Activated naive CD8-positive, alpha-beta T cell treated with anti-CD3 and anti-CD28 coated beads, Interleukin-2, amount 10 ng/mL, durations not matched to agents 7 days and 5 days (primary cell): ENCODE measurements at places on chromosomes 3 and 15. TPM values are rescaled to one million over a fixed set of nuclear protein-coding genes. Genes with fewer than 3 reads are reported as not detected.

GRCh38 chr3:97971679-97972567 is at the start of gene RIOX2:
TSS of gene RIOX2 (minus strand) at chr3:97972431. CDS start at chr3:97967593, 4,838 bp downstream.
- DNase-seq: peak; percentile 80

DNA sequence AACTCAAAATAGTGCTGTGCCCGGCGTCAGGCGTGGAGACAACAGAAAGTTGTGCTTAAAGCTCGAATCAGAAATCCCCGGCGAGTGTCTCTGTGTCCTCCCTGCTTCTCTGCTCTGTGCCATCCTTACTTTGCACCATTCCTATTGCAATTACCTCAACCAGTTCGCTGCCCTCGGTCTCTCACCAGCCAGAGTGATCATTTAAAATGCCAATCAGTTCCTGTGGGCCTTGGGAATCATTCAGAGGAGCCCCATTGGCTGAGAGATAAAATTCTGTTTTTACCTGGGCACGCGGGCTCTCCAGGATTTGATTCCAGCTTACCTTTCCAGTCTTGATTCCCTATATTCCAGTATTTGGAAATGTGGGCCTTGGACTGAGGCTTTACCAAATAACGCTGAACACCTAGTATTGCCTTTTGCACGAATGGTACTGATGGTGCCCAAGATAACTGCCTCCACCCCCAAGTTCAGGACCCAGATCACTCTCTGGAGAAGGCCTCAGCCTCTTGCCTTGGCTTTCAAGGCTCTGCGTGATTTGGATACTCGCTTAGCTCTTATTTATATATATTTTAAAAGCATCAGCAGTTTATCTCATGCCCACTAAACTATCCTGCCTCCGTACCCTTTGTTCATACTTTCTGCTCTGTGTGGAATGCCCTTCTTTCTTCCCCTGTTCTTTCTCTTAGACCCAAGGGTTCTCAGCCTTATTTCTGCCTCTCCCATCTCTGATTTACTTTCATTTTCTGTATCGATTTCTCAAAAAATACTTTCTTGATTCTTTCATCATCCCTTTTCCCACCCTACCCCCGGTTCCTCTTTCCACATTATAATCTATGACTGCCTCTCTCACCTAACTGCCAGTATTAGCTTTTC is 863 bp downstream of the PSMA4 start:
- no peak for DNase-seq

GRCh38 chr3:120070263-120070981 is 23.8 kb downstream of the GSK3B start:
- no peak for DNase-seq

DNA sequence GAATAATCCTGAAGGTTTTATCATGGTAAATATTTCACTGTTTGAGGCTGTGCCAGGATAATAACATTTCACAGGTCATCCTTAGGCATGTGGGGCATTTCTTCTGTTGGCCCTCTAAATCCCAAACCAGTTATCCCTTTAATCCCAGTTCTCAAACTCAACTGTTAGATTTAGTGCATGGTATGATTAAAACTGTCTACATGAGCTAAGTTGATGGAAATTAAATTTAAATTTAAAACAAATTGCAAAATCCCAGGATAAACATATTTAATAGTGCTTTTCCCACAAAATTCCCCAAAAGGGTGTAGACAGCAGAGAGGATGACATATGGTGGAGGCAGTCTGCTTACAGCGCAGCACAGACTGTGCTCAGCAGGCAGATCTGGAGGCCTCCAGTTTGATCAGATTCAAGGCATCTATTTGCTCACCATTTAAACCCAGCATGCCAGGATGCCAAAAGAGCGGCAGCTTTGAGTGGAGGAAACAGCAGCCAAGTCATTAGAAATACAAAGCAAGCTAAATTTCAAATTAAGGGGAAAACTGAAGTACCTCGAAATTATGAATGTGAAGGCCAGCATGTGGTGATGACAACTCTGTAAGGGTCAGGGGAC is 325.8 kb downstream of the KCNH8 start:
- no peak for DNase-seq

- DNase-seq: no peak
These were observed 256.7 kb upstream of the ICE2 start for GRCh38 chr15:60735559-60736047.

DNA sequence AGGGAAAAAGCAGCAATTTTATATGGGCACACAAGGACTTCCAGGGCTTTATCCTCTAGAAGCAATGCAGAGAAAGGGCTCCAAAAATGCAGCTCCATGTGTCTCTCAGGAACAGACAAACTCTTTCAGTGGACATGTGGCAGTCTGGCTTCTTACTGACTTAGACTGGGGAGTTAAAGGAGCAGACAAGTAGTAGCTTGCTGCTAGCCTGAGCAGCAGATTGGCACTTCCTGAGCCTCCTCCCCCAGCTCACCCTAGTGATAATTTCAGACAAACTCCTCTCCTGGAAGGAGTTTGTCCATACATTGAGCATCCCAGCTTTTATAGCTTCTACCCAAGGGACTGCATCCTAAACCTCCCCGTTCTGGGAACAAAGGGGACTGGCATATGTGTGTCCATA is 101.7 kb upstream of the MANF start:
- DNase-seq: no peak

DNA sequence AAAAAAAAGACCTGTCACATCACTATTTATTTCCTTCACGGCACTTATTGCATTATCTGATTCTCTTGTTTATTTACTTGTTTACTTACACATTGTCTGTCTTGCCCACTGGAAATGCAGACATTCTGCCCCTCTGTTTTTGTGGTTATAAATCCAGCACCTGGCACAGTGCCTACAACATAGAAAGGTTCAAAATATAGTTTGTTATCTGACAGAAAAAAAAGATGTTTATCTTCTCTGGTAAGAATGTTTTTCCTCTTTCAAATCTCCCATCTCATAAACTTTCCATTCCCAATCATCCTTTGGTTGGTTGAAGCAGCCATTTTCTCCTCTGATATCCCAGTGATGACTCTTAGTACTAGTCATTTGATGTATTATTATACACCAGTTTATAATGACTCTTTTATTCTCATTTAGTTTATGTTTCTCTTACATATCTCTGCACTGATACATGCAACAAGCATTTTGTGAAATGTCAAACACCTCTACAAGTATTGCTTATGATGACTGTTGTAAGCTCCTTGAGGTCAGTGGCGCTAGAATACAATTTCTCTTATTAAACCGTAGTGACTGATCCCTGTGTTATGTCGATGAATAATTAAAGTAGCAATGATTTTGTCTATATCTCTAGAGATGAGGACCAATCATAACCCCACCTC is 398.4 kb upstream of the TBL1XR1 start:
- no peak for DNase-seq

- no peak for DNase-seq
These were observed 1.2 kb downstream of the CLN6 start for GRCh38 chr15:68228143-68228970.

DNA sequence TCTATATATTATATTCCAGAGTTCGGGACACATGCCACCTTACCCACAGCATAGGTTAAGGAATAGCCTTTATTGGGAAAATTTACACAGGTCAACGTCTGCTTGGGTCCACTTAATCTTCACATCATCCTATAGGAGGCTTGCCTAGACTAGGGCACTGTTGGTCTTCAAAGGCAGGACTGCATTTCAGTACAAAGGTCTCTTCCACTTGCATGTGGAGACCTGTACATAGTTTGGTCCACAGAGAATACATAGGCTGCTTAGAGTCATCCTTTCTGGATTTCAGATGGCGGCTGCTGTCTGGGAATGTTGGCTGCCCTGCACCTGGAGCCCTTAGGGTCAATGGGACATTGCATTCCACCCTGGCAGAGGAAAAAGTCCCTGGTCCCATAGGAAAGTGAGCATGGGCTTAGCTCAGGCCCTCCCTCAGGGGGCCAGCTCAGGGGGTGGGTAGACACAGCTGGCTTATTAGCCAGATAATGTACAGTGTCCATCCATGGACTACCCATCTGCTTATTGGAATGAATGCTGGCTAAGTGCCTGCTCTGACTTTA is 75.3 kb upstream of the TGFBR2 start:
- DNase-seq: no peak

DNA sequence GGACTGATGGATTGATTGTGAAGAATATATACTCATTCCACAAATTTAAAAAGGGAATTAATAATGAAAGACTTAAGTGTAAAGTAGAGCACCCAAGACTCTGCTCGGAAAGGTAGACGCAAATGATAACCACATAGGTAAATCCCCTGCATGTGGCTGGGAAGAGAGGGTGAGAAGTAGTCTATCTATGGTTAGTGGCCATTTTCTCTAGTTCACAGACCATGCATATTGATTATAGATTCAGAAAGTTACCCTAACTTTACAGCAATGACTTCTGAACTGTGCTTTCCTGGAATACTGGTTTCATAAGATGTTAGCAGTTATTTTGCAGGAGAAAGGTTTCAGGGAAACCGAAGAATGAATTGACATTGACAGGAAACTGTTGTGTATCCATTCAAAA is 51.7 kb downstream of the CASR start:
- DNase-seq: no peak

GRCh38 chr15:75195122-75195765 is 6.4 kb upstream of the C15orf39 start:
- DNase-seq: no peak

- no peak for DNase-seq
These were observed 212.2 kb downstream of the STT3B start for GRCh38 chr3:31744913-31745312.

- no peak for DNase-seq
These were observed 76.1 kb downstream of the CLDN11 start for GRCh38 chr3:170494766-170495165.

GRCh38 chr3:71063773-71064290 is 519.7 kb downstream of the FOXP1 start:
- DNase-seq: no peak

The DPPA2 gene
- not detected for total RNA-seq

The CCR3 gene
- total RNA-seq: 1.3 TPM

The ALDH1A3 gene
- not detected for total RNA-seq

The ITIH1 gene
- not detected for total RNA-seq

The C3orf85 gene
- total RNA-seq: not detected

The TGM4 gene
- total RNA-seq: not detected

The DGKG gene
- total RNA-seq: 0.19 TPM
